ENCODE measurements at places on chromosomes 11 and 22.

DNA sequence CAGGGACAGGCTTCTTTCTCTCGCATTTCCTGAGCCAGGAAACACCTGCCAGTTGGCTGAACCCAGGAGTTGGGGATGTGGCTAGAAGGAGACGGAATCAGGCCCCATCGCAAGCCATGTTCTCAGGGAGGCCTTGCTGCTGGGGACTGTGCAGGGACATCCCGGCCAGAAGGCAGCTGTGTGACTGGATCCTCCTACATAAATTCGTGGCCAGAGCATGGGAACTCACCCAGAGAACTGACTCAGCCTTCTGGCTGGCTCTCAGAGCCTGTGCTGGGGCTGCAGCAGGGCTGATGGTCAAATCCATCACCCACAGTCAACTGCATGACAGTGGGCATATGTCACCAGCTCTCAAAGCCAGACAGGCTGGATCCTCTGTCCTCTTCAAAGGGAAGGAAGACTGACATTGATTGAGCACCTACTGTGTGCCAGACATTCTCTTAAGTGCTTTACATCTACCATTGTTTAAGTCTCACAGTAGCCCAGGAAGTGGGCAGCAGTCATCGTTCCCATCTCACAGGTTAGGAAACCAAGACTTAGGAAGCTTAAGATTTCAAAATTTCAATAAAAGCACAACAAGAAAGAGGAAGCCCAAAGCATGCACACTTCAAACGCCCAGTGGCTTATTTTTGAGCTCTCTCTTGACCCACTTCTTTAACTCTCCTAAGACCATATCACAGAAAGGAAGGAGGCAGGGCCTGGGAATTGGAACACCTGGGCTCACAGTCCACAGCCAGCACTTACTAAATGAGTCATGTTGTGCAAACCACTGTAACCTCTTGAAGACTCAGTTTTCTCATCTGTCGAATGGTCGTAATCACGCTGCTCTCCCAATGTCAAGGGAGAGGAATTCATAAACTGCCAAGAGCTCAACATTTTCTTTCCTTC, 30.9 kb upstream of the CACNG2 start:
- DNase-seq, result no peak

DNA sequence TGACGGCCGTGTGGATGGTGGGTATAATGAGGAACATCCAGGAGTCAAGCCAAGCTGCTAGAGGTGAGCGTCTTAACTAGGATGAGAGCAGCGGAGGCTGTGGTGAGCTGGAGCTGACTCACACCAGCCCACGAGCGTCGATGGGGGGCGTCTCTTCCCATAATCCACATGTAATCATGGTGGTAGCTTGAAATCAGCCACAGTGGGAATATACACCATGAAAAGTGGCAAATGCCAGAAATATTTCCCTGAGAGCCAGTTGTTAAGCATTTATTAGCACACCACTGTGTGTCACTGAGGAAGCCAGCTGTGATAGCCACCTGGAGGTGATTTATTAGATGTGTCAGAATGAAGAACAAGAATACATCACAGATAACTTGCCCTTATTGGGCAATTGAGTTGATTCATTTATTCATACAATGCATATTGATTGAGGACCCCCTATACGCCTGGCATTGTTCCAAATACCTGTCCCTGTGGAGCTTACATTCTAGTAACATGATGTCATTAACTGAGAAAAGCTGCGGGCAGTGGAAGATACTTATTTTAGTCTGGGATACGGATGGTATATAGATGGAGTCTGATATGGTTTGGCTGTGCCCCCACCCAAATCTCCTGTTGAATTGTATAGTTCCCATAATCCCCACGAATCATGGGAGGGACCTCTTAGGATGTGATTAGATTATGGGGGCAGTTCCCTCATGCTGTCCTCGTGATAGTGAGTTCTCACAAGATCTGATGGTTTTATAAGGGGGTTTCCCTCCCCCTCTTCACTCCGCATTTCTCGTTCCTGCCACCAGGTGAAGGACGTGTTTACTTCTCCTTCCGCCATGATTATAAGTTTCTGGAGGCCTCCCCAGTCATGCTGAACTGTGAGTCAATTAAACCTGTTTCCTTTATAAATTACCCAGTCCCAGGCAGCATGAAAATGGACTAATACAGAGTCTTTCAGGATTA, 473.4 kb downstream of the METTL15 start:
- no peak for DNase-seq

DNA sequence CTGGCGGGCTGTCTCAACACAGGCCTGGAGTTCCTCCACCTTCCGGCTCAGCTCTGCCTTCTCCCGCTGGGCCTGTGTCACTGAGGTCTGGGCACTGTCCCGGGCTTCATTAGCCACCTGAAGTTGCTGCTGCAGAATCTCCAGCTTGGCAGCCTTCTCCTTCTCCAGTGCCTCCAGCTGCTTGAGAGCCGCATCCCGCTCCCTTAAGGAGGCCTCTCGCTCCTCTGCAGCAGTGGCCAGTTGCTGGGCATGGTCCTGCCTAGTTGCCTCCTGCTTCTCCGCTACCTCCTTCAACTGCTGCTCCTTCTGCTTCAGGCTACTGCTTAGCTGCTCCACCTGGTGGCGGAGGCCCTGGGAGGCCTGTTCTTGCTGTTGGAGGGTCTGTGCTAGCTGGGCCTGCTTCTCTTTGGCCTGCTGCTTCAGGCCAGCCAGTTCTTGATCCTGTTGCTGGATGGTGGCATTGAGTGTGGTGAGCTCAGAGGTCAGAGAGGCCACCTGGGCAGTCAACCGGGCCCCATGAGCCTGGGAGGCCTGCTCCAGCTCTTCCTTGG, 16.9 kb downstream of the IL18BP start:
- DNase-seq, result no peak

DNA sequence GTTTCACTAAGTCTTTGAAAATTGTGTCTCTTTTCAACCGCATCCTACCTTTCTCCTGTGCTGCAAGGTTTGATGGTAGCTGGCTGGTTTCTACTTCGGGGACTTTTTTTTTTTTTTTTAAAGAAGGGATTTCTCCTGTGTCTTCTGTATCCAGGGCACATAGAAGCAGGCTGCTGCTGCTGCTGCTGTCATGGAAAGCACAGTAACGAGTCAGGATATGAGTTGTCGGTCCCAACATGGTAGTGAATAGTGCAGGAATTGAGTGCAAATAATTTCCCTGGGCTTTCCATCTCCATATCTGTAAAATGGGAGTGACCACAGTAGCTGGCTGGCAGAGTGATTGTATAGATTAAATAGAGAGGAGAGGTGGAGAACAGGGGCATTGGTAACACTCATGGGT, 118.3 kb upstream of the NAV2 start:
- DNase-seq, result no peak

- DNase-seq, result no peak
These were observed 35.8 kb downstream of the TNKS1BP1 start for GRCh38 chr11:57288771-57289579.

DNA sequence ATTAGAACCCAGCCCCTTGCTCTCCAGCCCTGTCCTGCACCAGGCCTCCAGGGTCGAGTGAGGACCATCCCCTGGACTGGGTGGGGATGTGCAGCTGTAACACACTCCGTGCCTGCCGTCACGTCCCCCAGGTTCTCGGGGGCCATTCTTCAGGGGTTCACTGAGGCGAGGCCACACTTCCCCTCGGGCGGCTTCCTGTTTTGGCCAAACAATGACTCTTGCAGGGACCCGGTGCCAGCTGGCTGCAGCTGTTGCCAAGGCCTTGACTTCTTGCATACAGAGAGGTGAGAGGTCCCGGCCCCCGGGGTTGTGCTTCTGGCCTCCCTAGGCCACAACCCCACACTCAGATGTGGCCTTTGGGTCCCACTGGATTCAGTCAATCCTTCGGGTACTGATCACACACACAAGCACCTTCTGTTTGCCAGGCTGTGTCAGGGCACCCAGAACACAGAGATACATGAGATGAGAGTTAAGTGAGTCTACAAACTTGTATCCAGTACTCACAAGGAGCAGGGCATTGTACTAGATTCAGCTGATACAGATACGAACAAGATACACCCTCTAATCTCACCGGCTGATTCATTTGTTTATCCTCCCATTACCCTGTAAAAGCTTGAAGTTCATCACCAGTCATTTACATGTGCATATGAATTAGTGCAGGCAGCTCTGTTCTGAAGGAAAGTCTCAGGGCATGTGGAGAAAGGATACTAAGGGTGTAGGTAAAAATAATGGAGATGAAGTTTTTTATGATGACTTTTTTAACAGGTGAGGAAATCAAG, 32.9 kb downstream of the LRRC32 start:
- DNase-seq, result no peak

DNA sequence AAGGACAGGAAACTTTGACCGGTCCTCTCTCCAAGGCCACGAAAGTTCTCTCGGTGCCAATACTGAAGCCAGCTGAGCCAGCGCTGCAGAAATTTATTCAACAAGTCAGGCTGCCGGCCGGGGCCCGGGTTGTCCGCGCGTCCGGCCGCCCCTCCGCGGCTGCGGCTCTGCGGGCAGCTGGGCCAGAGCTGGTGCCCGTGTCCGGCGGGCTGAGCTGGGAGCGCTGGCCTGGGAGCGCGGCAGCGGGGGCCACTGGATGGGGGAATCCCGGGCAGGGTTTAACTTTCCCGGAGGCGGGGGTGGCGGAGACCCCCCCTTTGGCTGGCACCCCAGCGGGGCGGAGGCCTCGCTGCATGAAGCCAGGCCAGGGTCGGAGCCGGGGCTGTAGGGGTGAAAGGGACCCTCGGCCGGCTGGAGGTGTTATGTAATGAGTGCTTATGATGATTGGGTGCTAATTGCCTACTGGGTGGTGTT, 12.3 kb upstream of the CACNA1I start:
- no peak for DNase-seq

DNA sequence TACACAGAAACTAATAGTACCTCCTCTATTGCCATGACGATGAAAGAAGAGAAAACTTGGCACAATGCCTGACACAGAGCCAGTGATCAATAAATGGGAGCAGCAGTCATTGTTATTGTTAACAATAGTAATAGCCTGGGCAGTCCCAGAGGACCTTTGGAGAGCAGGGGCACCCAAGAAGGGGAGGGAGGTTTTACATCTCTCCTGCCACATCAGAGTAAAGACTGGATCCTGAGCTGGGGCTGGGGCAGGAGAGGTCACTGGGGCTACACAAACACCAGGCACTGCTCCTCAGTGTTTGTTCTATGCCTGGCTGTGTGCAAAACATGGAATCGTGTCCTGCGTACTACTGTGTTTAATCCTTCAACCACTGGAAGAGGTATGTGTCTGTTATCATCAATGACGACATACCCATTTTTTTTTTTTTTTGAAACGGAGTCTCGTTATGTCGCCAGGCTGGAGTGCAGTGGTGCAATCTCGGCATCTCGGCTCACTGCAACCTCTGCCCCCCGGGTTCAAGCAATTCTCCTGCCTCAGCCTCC, 25.0 kb upstream of the CREB3L1 start:
- no peak for DNase-seq

DNA sequence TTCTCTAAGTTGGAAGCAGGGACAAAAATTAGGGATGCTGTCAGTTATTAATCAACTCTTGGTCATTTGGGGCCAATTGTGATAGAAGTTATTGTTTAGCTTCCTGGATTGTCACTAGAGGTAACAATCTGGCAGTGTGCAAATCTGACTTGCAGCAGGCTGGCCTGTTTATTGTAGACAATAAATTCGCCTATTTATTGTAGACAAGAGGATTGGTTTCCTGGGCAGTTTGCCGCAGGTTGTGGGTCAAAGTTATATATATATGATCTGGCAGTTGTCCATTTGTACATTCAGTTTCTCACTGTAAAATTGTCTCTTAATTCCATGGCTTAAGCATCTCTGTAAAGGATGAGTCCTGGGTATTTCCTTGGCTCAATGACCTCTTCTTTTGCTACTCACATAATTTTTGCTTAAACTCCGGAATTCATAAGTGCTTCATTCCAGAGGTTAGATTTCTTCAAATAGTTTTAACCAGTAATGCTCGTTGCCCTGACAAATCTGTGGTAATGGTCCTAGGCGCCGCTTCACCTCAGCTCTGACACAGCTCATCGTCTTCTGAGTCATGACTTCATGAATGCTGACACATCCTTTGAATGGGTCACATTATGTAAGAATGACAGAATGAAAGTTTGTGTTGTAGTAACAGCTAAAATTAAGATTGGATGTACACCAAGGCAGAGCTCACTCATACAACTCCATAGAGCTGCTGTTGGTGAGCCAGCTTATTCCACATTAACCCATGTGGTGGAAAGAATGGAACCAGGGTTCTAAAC, 7.8 kb upstream of the MMP3 start:
- no peak for DNase-seq

- no peak for DNase-seq
These were observed 345.4 kb upstream of the KIRREL3 start for GRCh38 chr11:127345819-127346459.

DNA sequence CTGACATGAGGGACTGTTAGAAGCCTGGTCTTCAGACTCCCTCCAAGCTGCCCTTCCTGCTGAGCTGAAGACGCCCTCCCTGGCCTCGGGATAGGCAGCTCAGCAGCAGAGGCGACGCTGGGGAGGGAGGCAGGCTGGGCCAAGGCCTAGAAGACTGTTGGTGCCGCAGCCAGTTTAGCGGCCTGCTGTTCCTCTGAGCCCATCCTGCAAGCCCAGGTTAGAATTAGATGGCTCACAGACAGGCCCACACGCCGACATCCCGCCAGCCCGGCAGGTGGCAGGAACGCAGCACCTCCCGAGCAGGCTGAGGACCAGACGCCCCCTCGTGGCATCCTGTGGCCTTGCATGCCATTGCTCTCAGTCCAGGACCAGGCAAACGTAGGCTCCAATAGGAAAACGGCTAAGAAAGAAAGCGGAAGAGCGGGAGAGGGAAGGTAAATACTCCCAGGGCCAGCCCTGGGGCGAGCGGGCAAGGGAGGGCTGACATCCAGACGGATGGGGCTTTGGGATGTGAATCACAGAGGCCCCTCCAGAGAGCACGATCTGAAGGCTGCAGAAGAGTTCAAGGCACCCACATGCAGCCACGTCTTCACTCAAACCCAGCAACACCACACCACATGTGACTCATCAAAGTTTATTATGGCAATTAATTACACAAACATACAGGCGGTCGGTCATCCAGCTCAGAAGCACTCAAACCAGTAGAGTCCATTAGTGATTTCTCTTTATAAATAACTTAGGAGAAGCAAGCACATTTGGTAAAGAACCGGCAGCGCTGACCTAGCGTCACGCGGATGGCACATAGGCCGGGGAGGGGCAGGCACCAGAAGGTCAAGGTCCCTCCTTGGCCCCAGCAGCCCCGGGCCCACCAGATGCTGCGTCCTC, 27.6 kb downstream of the CD5 start:
- DNase-seq, result no peak

- DNase-seq, result no peak
These were observed 110.9 kb upstream of the BLID start for GRCh38 chr11:122226810-122227379.
